Psoas muscle (tissue), 8 donors: ENCODE measurements at places on chromosomes 4 and X. TPM values are rescaled to one million over a fixed set of nuclear protein-coding genes. Genes with fewer than 3 reads are reported as not detected.
A peak's percentile ranks its signal among the peaks of the same experiment; 100 is the strongest.

The RBM46 gene
- not detected for total RNA-seq

GRCh38 chrX:153305972-153306371 lies 15.6 kb downstream of the PNMA6F start:
- no peak for DNase-seq

DNA sequence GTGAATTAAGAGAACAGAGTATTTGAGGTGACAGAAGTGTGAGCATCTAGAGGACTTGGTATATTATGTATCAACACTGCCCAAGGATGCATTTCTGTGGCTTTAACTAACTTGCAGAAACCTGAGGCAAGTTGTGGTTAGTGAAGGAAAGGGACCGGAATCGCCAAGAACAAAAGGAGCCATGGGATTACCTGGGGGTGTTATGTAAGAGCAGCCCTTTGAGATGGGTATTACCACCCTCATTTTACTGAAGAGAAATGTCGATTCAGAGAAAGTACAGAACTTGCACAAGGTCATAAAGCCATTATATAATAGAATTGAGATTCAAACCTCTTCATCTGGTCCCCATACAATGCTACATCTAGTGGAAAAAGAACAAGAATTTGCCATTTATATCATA lies 14.3 kb downstream of the TENM3 start:
- DNase-seq, result no peak

The MSX1 gene
- total RNA-seq, result 1.4 TPM

- no peak for DNase-seq
These were observed 19.1 kb downstream of the ARAP2 start for GRCh38 chr4:36224972-36225903.

The TNIP3 gene
- not detected for total RNA-seq

DNA sequence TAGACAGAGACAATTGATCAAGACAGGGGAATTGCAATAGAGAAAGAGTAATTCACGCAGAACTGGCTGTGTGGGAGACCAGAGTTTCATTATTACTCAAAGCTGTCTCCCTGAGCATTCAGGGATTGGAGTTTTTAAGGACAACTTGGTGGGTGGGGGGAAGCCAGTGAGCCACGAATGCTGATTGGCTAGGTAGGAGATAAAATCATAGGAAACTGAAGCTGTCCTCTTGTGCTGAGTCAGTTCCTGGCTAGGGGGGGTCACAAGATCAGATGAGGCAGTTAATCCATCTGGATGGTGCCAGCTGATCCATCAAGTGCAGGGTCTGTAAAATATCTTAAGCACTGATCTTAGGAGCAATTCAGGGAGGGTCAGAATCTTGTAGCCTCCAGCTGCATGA lies 358.6 kb downstream of the GPM6A start:
- no peak for DNase-seq

GRCh38 chr4:128827296-128827695 lies 17.8 kb downstream of the JADE1 start:
- DNase-seq, result no peak

DNA sequence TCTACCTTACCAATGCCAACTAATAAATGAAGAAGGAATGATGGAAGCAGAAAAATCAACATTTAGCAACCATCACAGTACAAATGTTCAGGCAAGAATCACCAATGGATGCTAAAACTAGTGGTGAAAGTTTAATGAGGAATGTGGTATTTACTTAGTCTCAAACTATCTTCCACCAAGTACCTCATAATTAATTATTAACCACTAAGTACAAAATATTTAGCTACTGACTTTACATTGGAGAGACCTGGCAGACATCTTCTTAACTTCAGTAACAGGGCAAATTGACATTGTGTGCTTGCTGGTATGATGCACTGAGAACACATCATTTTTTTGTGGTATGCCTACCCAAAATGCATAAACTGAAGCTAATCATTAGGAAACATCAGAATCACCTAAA lies 82.4 kb downstream of the DLG3 start:
- no peak for DNase-seq

DNA sequence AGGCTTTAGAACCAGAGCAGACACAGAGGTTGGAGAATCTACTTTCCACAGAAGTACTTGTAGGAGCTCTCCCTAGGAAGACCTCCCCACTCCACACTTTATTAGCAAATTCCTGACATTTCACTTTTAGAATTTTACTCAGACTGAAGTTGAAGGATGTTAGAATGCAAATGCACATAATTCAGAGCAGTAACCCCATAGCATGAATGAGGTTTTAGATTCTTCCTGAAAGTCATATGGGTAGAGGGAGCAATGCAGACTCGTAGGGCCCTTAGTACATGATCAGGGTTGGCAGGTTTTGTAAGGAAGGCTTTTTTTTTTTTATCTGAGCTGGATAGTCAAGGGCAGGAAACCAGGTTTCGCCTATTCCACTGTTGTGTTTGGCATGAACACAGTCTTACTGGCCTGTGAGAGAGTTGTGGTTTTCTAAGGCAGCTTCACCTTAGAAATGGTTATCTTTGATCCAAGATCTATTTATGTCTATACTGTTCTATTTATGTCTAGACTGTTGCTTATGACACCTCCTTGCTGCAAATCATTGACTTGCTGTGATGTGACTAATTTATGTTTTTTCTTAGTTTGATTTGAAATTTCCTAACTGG lies 48.9 kb downstream of the SPATA18 start:
- DNase-seq, result no peak

DNA sequence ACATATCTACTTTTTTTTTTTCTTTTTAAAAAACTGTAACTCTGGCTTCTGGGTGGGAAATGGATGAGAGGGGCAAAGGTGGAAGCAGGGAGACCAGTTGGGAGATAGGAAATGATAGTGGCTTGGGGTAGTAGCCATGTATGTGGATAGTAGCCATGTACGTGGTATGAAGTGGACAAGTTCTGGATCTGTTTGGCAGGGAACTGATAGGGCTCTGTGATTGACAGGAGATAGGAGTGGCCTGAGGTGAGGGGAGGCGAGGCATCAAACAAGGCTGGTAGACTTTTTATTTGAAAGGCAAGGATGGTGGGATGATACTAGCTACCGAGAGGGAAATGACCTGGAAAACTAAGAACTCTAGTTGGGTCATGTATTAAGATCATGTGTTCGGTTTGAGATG lies 117.8 kb downstream of the AFF1 start:
- DNase-seq, result no peak

DNA sequence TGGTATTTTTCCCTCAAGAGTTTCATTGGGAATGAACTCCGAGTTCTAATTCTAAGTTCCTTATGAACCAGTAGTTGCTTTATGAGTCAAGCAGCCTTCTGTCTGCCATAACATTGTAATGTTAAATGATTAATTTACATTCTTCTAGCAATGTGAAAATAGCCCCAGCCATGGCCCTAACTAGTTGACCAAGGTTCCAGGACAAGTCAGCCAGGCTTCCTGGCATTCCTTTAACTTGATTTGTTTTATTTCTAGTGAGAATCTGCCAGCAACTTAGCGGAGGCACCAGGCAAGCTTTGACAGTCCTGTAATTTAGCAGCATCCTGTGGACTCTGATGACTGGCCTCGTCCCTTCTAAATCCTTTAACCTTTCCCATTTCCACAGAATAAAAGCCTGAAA lies 69.0 kb downstream of the GLRA2 start:
- DNase-seq, result no peak

GRCh38 chr4:10088135-10089010 lies 28.2 kb downstream of the WDR1 start:
- peak; percentile 7 for DNase-seq

- no peak for DNase-seq
These were observed 190.1 kb upstream of the GNPDA2 start for GRCh38 chr4:44916411-44916810.

GRCh38 chrX:132833373-132833772 lies 125.1 kb downstream of the HS6ST2 start:
- DNase-seq, result no peak

GRCh38 chr4:130099105-130099504 lies 1003.2 kb downstream of the C4orf33 start:
- DNase-seq, result no peak

The BCORL1 gene
- 6.2 TPM for total RNA-seq

DNA sequence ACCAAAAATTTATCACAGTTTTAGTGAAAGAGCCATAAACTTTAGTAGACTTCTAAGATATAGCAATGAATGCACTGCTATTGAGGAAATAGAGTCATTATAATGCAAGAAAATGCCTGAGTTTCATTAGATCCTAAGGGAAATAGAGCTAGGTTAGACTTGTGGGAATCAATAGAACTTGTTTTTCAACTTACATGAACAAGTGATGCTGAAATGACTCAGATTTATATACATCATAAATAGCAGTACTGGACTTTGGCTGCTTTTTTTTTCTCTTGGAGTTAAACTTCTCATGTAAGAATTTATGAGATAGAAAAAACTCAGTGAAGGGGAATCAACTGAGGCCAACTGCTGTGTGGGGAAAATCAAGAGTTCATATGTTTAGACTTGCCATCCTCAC lies 216.5 kb upstream of the AADAT start:
- DNase-seq, result no peak

DNA sequence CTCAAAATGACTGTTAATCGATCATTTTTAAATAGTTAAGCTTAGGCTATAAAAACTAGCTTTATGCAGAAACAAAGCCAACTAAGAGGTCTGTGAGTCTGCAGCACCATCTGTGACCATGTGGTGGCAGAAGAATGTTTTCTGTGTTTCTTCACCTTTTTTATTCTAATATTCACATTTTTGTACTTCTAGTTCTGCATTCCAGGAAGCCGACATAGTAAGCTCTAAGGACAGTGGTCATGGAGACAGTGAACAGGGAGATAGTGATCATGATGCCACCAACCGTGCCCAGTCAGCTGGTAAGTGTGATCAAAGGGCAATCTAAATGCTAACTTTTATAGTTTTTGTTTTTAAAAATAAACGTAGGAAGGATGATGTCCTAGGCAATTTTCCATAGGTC lies 5.6 kb downstream of the PCDH10 start:
- DNase-seq, result no peak

- DNase-seq, result no peak
These were observed 69.1 kb upstream of the SCOC start for GRCh38 chr4:140304346-140304745.

- DNase-seq, result no peak
These were observed 2.1 kb downstream of the GSTCD start for GRCh38 chr4:105710678-105711077.

The PLAC1 gene
- total RNA-seq, result 0.32 TPM

- DNase-seq, result no peak
These were observed 2.5 kb upstream of the CDKL5 start for GRCh38 chrX:18422886-18423285.

GRCh38 chrX:96889726-96890125 lies 6.0 kb downstream of the RPA4 start:
- DNase-seq, result no peak

GRCh38 chrX:119757646-119757978 lies 776 bp upstream of the SOWAHD start:
- no peak for DNase-seq

DNA sequence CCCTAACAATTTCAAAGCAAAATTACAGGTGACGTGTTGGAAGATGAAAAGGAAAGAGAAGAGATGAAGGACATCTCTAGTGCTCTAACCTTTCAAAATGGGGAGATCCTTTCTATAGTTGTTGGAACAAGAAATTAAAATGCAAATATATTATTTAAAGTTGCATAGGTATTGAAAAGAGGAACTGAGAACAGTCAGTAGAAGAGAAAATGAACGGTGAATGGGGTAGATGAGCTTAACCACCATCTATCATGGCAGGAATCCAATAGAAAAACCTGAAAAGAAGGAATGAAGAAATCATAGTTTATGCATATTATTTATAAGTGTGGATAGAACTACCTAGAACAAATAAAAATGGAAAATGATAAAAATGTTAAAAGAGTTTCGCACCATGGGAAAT lies 42.0 kb downstream of the ANXA5 start:
- no peak for DNase-seq

DNA sequence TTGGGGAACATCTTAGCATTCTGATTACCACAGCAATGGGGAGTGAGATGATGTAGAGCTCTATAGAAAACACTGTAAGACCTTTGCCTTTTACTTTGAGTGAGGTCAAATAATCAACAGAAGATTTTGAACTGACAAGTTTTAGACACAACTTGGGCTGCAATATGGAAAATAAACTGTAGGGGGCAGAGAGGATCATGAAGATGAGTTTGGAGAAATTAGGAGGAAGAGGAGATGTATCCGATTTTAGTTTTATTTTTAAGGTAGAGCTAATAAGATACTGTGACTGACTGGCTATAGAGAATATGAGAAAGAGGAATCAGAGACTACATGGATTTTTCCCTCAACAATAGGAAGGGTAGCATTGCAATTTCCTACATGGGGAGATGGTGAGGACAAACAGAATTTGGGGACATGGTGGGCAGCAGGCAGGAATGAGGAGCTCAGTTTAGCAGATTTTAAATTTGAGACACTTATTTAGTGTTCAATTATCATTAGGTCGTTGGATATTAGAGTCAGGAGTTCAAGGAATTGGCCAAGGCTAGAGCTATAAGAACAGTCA lies 563.1 kb downstream of the INPP4B start:
- DNase-seq, result no peak

The BANK1 gene
- 0.34 TPM for total RNA-seq

The TRPC5OS gene
- not detected for total RNA-seq

The HTN1 gene
- not detected for total RNA-seq

The CYBB gene
- total RNA-seq, result 6.0 TPM

The SORBS2 gene
- total RNA-seq, result 30.4 TPM

- DNase-seq, result no peak
These were observed 50.9 kb downstream of the CORIN start for GRCh38 chr4:47786958-47787370.

- DNase-seq, result peak; percentile 83
These were observed 208.8 kb downstream of the OR13H1 start for GRCh38 chrX:131752493-131753198.

DNA sequence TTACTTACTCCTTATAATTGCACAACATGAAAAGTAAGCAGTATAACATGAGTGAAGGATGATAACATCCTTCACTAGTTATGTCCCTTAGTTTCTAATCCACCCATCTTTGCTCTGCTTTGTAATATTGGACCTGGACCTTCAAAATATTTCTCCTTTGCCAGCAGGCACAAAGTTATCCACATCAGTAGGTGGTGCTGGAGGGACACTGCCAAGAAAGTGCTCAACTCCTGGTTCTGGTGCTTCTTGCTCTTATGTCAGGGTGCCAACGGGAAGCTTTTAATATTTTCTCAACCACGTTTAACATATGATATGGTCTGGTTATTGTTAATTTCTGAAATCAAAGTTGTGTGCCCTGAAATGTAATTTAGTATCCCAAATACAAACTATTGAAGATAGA lies 49.1 kb downstream of the TMEM165 start:
- no peak for DNase-seq

- DNase-seq, result no peak
These were observed 280.1 kb downstream of the PABPC4L start for GRCh38 chr4:133921280-133922195.

DNA sequence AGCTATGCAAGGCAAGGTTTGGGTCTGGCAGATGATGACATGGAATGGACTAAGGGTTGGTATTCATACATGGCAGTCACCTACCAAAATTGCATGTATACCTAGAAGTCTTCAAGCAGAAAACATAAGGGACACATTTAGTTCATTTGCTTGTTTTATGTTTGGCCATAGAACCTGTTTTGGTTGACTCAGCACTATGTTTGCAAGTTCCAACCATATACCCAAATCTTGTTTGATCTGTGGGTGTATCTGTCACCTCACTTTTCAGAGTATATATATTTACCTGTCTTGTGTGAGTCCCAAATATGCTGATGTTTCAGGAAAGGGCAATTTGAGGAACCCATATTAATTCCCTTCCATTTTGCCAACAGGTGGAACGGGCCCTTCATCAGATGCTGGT lies 39.3 kb downstream of the ATG4A start:
- no peak for DNase-seq

GRCh38 chrX:108127152-108127551 lies 35.6 kb downstream of the ATG4A start:
- no peak for DNase-seq

- peak; percentile 73 for DNase-seq
These were observed 141.0 kb downstream of the MAB21L2 start for GRCh38 chr4:150722908-150723362.
